NCI-H2227 treated with DMSO at 0.1 percent for 48 hours (cell line): ENCODE measurements at places on chromosomes 12 and 14.

DNA sequence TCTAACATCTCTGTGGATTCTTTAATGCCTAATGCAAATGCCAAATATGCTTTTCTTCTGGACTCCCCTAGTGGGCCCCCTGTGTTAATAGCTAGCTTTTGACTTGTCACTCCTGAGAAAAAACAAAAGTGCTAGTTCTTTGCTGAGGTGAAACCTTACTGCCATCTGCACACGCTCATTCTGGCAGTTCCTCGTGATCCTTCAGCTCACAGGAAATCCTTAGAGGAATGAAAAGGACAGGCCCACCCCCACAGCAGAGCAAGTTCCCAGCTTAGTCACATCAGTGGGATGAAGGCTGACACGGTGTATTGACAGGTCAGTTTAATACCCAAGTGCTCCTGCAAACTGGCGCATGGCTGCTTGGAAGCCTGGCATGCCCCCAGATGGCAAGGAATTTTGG, 165.1 kb upstream of the ATP2B1 start:
- no peak for DNase-seq

- DNase-seq, result no peak
Observed at GRCh38 chr14:21382095-21382494, 1.7 kb downstream of the SUPT16H start.

DNA sequence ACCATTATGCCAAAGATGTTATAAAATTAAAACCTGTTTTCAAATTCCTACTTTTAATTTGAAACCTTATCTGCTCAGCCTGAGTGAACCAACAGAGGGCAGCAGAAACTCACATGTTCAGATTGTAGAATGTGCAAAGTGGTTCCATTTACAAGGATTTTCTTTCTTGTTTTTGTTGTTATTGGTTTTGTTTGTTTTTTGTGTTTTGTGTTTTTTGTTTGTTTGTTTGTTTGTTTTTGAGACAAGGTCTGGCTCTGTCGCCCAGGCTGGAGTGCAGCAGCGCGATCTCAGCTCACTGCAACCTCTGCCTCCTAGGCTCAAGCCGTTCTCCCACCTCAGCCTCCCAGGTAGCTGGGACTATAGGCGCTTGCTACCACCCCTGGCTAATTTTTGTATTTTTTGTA, 22.8 kb upstream of the GARIN2 start:
- peak; percentile 32 for DNase-seq

DNA sequence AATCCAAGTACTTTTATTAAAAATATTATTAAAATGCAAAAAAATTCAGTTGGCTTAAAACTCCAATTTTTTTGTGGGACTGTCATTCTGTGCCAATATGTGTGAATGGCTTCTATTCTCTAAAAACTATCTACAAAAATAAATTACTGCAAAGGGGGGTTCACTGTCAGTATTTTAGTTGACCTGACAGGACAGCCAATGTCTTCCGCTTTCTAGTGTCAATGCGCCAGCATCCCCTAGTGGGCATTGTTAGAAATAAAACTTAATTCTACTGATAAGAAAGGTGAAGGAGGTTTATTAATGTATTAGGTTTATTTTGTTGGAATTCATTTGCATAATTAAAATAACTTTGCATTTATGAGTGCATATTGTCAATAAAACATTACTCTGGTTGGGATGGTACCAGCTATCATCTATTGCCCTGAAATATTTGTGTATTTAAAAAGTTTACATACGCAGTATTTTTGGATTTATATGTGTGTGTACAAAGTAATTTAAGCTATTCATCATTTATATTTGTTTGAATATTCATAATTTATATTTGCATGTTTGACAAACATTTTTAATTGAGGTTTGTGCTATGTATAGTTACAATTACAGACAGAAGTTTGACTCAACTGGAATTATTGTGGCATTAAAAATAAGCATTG, 527.2 kb downstream of the FLRT2 start:
- peak; percentile 6 for DNase-seq

GRCh38 chr14:95043314-95043713, 114.0 kb downstream of the DICER1 start:
- no peak for DNase-seq

GRCh38 chr14:74784634-74785033, 21.5 kb downstream of the YLPM1 start:
- no peak for DNase-seq

DNA sequence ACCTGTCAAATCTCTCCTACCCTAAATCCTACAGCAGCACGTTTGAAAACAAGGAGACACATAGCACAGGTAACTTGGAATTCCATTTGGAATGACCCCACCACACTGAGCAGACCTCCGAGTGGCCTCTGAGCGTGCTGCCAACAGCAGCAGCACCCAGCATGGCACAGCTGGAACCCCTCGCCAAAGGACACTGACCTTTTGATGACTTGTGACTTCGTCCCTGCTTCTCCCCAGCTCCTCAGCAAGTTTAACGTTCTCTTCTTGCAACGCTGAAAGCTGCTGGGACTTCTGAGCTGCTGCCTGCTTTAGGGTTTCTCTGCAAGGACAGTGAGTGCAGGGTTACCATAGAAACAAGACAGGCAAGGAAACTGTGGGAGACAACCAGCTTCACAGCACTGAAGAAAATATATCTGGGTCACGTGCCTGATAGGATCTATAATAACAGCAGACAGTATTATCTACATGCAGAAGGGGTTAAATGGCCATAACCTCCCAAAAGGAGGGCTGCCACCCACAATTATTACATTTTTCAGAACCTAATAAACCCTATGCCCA, 43.3 kb upstream of the VPS33A start:
- no peak for DNase-seq

DNA sequence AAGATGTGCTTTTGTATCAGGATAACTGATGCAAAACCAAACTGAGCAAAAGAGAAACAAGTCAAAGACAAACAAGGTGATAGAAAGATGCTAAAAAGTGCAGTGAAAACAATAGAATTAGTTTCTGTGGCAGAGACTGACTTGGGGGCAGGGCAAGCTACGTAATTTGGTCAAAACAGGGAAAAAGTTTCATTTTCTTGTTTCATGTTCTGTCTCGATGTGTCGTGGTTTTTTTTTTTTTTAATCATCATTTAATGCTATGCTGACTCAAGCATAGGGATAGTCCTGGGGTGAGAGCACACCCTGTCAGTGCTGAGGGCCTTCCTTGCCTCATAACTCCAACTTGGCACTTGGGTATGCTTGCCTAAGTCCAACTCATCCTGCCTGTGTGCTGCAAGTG, 144.1 kb upstream of the PTPRQ start:
- DNase-seq, result no peak

- DNase-seq, result no peak
Observed at GRCh38 chr14:32028599-32028998, 48.5 kb upstream of the ARHGAP5 start.

DNA sequence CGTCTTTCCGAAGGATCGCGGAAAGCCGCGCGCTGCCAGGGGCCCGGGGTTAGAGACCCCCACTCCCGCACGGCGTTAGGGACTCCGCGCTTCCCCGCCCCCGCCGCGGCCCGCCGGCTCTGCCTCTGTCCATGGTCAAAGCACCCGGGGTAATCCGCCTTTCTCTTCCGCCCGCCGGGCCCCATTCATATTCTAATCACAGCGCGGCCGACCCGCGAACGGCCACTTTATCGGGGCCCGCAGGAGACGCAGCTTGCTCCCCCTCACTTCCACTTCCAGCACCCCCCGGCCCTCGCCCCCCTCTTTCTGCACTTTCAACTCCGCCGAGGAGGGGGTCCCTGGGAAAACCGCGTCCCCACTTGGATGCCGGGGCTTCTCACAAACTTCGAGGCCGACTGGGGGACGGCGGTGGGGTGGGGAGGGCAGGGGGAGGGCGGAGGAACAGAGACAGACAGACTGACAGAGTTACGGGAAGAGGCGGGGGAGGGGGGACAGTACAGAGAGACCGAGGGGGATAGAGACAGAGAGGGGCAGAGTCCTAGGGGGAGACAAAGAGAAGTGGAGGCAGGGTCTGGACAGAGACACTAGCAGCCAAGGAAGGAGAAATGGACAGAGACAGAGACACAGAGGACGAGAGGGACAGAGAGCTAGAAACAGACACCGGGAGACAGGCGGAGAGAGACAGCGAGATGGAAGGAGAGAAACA, 1.1 kb upstream of the RFX4 start:
- no peak for DNase-seq
